ENCODE measurements at places on chromosomes 2 and 18.

DNA sequence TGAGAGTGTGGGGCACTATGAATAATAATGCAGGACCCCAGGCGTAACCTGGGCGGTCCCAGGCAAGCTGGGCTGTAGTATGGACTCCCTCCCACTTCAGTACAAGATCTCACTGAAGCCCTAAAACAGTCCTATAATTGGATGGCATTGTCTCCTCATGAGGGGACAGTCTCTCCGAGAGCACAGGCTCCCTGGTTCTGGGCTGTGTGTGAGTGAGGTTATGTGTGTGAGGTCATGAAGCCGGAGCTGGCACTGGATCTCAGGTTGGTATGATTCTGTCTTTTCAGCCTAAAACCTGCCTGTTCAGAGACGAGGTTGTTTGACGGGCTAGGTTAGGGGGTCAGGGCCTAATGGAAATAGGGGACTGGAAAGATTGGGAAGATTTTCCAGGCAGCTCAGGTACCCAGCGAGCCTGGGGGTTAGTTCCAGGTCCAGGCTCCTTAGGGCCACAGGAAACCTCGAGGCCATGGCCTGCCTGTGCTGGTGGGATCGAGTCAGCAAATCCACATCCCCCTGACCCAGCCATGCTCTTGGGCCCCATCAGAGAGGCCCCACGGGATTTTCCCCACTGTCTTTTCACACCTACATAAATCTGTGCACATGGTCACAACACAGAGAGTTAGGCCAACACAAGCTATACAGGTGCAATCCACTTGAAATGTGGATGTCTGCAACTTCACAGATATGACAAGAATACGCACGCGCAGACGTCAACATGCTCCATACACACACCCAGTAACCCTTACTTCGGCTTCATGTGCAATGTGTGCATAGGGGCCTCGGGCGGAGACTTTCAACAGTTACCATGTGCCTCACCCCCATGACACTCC is 94.8 kb downstream of the INHBB start:
- no peak for DNase-seq

DNA sequence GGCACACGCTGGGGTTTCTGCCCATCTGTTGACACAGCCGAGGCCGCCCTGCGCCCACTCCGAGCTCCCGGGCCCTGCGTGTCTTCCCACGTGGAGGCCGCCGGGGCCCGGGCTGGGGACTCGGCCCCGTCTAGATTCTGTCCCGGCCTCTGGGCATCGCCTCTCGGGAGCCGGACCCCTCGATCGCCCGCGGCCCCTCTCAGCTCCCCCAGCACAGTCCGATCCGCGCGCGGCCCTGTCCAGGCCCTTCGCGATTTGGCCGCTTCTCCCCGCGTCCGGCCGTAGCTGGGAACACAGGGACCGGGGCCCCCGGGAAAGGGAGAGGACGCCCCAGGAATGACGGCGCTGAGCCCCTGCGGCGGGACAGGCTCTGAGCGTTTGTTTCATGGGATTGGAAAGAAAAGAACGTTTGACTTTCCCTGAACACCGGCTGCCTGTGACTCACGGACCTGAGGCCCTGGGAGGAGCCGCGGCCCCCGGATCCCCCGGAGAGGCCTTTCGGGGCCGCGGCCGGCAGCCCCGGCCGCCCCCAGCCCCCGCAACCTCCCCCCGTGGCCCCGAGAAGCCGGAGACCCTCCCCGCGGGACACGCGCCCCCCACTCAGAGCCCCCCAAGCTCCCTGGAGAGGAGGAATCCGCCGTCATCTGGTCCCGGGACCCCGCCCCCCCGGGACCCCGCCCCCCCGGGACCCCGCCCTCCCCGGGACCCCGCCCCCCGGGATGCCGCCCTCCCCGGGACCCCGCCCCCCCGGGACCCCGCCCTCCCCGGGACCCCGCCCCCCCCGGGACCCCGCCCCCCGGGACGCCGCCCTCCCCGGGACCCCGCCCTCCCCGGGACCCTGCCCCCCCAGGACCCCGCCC is 62.7 kb upstream of the CTDP1 start:
- no peak for DNase-seq

- no peak for DNase-seq
These were observed 155.1 kb downstream of the FIGN start for GRCh38 chr2:163580757-163581156.

DNA sequence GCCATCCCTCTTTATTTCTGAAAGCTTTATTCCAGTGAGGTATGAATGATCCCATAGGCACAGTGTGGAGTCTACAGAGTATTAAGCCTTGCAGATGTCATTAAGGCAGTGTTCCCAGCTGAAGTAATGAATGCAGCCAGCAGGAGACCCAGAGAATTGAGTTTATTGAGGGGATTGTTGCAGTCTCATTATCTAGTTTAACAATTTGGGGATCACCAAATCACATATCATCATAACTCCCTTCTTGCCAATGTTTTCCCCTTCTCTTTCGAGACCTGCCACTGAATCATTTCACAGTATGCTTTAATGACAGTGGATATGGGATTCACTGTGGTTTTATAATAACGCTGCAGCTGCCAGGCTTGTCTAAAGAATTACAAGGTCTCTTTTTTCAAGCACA is 249.3 kb upstream of the FSHR start:
- DNase-seq, result no peak

- DNase-seq, result no peak
These were observed 41.0 kb upstream of the EPC2 start for GRCh38 chr2:148603562-148603920.

DNA sequence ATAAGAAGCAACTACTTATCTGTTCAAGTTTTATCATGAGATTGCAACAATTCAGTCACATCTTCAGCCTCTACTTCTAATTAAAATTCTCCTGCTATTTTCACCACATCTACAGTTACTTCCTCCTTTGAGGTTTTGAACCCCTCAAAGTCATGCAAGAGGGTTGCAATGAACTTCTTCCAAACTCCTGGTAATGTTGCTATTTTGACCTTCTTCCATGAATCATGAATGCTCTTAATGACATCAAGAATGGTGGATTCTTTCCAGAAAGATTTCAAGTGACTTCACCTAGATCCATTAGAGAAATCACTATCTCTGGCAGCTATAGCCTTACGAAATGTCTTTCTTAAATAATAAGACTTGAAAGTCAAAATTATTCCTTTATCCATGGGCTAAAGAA is 1052.8 kb upstream of the NRXN1 start:
- DNase-seq, result no peak

- no peak for DNase-seq
These were observed 130.0 kb upstream of the FN1 start for GRCh38 chr2:215565897-215566296.

- no peak for DNase-seq
These were observed 672.2 kb downstream of the CPS1 start for GRCh38 chr2:211228559-211228958.

GRCh38 chr2:65380255-65380654 is 52.1 kb downstream of the SPRED2 start:
- no peak for DNase-seq

GRCh38 chr2:229780856-229781773 is 66.8 kb upstream of the DNER start:
- DNase-seq, result peak; percentile 17

Measured in amniotic stem cell (primary cell).